Kasumi-1 (cell line): ENCODE measurements at places on chromosomes 16 and 17.

DNA sequence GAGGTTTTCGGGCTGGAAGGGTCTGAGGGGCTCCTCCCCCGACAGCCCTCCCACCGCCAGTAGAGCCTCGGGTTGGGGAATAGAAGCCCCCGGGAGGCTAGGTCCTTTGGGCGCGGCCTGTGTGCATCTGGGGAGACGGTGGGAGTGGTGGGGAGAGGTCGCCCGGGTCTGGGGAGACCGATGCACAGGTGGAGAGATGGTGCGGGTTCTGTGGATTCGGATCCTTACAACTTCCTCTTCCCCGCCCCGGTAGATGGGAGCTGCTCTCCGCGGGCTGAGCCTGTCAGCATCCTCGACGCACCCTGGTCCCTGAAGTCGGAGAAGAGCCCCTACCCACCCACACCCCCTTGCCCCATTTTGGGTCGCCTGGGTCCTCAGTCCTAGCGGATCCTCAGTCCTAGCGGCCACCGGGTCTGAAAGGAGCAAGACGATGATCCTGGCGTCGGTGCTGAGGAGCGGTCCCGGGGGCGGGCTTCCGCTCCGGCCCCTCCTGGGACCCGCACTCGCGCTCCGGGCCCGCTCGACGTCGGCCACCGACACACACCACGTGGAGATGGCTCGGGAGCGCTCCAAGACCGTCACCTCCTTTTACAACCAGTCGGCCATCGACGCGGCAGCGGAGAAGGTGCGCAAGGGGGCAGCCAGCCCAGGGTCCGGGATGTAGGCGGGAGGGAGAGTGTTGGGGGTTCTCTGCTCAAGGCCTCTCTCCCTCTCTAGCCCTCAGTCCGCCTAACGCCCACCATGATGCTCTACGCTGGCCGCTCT lies 790 bp downstream of the BCKDK start:
- no peak for DNase-seq

GRCh38 chr16:27238016-27238587 lies 30.5 kb downstream of the NSMCE1 start:
- DNase-seq: no peak

DNA sequence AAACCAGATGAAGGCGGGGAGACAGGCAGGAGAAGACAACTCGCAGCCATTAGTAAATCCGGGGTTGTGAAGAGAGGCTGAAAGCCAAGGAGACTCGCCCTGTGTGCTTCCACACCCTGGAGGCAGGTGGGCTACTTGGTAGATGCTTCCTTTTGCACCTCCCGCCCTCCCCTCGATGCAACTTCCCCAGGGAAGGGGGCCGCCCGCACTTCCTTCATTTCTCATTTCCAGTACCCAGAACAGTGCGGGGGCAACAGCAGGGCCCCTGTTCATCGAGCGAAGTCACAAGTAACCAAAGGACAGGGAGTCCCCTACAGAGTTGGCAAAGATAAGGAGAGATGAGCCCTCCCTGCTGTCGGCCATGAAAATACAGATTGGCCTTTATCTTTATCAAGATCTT lies 25.0 kb downstream of the CCDC40 start:
- DNase-seq: no peak

- no peak for DNase-seq
Measured at GRCh38 chr16:25796239-25796638, 104.5 kb downstream of the HS3ST4 start.

DNA sequence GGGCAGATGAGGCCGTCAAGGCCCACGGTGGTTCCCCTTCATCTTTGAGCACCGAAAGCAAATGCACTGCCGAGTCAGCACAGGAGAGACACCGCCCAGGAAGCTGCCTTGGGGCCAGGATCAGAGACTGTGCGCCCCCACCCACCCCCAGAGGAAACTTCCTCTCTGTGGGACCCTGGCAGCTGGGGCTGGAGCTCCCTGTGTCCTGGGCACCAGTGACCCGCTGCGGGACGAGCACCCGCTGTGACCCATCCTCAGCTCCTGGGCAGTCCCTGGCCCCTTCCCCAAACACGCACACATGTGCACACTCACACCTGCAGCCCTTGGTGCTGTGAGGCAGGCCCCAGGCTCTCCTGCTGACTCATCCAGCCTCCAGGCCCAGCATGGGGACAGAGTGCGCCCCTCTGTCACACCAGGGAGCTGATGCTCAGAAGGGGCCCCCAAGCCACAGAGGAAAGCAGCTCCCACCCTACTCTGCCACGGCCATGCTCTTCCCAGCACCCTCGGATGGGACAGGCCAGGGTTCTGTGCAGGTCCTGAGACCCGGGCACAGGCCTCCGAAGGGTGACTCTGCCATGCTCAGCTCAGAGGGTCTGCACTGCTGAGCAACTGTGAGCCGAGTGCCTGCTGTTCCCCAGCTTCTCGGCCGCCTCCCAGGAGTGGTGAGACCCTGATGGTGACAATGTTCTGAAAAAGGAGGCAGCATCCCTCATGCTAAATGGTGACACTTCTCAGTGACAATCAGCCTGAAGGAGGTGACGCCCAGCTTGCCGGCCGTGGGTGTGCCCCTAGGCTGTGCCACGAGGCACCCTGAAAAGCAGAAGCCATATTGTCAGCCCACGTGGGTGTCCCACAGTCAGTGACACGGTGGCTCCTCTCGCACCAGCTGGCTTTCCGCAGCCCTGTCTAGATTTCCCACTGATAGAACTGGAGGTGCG lies 3.6 kb downstream of the PIEZO1 start:
- peak; percentile 75 for DNase-seq

GRCh38 chr16:81586417-81586816 lies 141.8 kb downstream of the CMIP start:
- DNase-seq: no peak
